ENCODE measurements at places on chromosomes 13 and 19. TPM values are rescaled to one million over a fixed set of nuclear protein-coding genes. Genes with fewer than 3 reads are reported as not detected.

RAB8A gene
- 27.5 TPM for polyA plus RNA-seq

ATF5 gene
- 18.9 TPM for polyA plus RNA-seq

PGLYRP2 gene
- polyA plus RNA-seq, result not detected

SLC25A15 gene
- polyA plus RNA-seq, result 23.4 TPM

LRRC8E gene
- polyA plus RNA-seq, result not detected

ADGRL1 gene
- 22.2 TPM for polyA plus RNA-seq

PSG2 gene
- not detected for polyA plus RNA-seq

CYP4F8 gene
- polyA plus RNA-seq, result not detected

ERICH6B gene
- not detected for polyA plus RNA-seq

RGS9BP gene
- not detected for polyA plus RNA-seq

GSX1 gene
- not detected for polyA plus RNA-seq

ALG11 gene
- polyA plus RNA-seq, result 22.8 TPM

ETV2 gene
- not detected for polyA plus RNA-seq

ZIK1 gene
- 25.2 TPM for polyA plus RNA-seq

LGALS7 gene
- not detected for polyA plus RNA-seq

BIVM gene
- 57.7 TPM for polyA plus RNA-seq

FFAR3 gene
- not detected for polyA plus RNA-seq

HSPB6 gene
- polyA plus RNA-seq, result not detected

FGF22 gene
- polyA plus RNA-seq, result not detected

CD70 gene
- polyA plus RNA-seq, result not detected

SIGLEC5 gene
- not detected for polyA plus RNA-seq

CD79A gene
- 0.40 TPM for polyA plus RNA-seq

TEKTIP1 gene
- polyA plus RNA-seq, result not detected

TCF3 gene
- polyA plus RNA-seq, result 31.7 TPM

KLK10 gene
- polyA plus RNA-seq, result not detected

FSD1 gene
- 158 TPM for polyA plus RNA-seq

DLL3 gene
- 34.4 TPM for polyA plus RNA-seq

FBXO17 gene
- not detected for polyA plus RNA-seq

PEG3 gene
- polyA plus RNA-seq, result not detected

ZNF90 gene
- polyA plus RNA-seq, result 3.1 TPM

PGLYRP1 gene
- polyA plus RNA-seq, result not detected

EHD2 gene
- not detected for polyA plus RNA-seq

ECSIT gene
- polyA plus RNA-seq, result 99.0 TPM

GPC6 gene
- 9.0 TPM for polyA plus RNA-seq

VSTM2B gene
- polyA plus RNA-seq, result 24.4 TPM

RNF225 gene
- not detected for polyA plus RNA-seq

SHISA7 gene
- polyA plus RNA-seq, result 7.1 TPM

SARS2 gene
- polyA plus RNA-seq, result 19.4 TPM

PPP2R1A gene
- polyA plus RNA-seq, result 394 TPM

SIAH3 gene
- polyA plus RNA-seq, result 4.0 TPM

NCAN gene
- 59.5 TPM for polyA plus RNA-seq

WDR87 gene
- polyA plus RNA-seq, result not detected

FKBP8 gene
- polyA plus RNA-seq, result 205 TPM

CEACAM6 gene
- not detected for polyA plus RNA-seq

PRSS57 gene
- not detected for polyA plus RNA-seq

SIGLEC8 gene
- polyA plus RNA-seq, result not detected

SEMA6B gene
- polyA plus RNA-seq, result 21.6 TPM

MBNL2 gene
- polyA plus RNA-seq, result 4.3 TPM

GIPC3 gene
- not detected for polyA plus RNA-seq

GJA3 gene
- polyA plus RNA-seq, result not detected

ATP7B gene
- polyA plus RNA-seq, result 11.8 TPM

ERICH4 gene
- polyA plus RNA-seq, result not detected

ZNF763 gene
- 17.9 TPM for polyA plus RNA-seq

SIGLECL1 gene
- not detected for polyA plus RNA-seq

WTIP gene
- polyA plus RNA-seq, result 9.8 TPM

THOP1 gene
- polyA plus RNA-seq, result 102 TPM

PINLYP gene
- 3.2 TPM for polyA plus RNA-seq

CEACAM3 gene
- polyA plus RNA-seq, result not detected

All from neural cell (in vitro differentiated cells).